Hematopoietic multipotent progenitor cell treated with erythropoietin and hydrocortisone succinate and interleukin-3 and kit ligand, for 6 days (in vitro differentiated cells): ENCODE measurements at places on chromosomes 6 and 20.

DNA sequence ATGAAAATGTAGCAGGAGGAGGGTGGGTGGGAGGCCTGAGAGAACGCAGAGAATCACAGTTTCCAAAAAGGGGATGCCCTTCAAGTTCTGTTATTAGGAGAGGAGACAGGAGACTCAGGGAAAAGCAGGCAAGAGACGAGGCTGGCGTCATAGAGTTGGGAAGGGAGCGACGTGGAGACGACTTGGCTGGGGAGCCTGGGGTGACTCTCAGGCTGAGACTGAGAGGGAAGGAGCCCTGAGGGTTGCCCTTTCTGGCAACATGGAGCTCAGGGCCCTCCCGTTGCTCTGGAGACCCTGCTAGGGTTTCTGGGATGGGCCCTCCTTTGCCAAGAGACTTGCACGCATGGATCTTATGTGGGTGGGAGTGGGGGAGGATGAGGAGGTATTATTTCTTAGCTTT lies 108.9 kb downstream of the CDH4 start:
- DNase-seq, result no peak

DNA sequence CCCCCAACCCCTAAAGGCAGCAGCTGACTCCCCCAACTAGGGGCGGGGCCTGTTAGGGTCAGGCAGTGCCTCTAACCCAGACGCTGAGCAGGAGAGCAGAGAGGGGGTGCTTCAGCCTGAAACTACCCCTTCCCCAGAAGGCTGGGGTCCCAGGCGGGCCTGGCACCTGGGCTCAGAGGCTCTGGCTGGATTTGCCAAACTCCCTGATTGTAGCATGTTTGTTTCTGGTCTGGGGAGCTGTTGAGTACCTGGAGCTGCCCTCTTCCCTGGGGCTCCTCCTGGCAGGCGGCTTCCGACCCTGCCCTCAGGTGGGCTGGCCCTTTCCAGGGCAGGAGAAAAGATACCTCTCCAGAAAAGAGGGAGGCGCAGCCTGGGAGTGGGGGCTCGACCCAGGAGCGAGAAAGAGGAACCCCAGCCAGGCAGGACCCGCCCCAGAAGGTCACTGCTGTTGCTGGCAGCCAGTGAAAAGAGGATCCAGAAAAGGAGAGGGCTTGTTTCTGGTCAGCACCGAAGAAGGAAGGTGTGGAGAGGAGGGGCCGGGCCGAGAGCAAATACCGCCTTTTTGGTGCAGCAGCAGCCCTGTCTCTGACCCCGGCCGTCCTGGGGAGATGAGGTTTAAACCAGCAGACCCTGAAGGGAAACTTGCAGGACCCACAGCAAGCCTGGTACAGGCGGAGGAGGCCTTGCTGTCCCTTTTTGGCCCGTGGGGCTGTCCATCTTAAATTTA lies 810 bp upstream of the ABHD16B start:
- DNase-seq, result no peak

- peak; percentile 46 for DNase-seq
Measured at GRCh38 chr6:2021713-2022125, 223.7 kb downstream of the GMDS start.

GRCh38 chr20:47102629-47103028 lies 208.0 kb downstream of the EYA2 start:
- DNase-seq, result no peak

DNA sequence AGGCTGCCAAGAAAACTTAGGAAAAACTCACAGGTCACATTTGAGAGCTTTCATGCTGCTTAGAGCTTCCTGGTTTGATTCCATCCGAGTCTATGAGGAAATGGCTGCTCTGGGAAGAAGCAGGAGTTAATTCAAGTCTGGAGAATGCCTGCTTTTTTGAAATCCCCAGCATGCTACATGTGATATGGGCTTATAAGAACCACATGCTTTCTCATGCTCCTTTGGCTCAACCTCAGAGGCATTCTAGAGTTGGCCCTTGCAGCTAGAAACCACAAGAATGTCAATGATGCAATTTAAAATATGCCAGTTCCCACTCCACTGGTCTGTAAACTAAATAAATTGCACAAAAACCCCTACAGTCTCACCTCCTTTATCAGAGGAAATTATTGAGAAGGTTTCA lies 142.9 kb upstream of the OLIG3 start:
- peak; percentile 41 for DNase-seq

- DNase-seq, result no peak
Measured at GRCh38 chr20:19936466-19937200, 80.5 kb upstream of the NAA20 start.

DNA sequence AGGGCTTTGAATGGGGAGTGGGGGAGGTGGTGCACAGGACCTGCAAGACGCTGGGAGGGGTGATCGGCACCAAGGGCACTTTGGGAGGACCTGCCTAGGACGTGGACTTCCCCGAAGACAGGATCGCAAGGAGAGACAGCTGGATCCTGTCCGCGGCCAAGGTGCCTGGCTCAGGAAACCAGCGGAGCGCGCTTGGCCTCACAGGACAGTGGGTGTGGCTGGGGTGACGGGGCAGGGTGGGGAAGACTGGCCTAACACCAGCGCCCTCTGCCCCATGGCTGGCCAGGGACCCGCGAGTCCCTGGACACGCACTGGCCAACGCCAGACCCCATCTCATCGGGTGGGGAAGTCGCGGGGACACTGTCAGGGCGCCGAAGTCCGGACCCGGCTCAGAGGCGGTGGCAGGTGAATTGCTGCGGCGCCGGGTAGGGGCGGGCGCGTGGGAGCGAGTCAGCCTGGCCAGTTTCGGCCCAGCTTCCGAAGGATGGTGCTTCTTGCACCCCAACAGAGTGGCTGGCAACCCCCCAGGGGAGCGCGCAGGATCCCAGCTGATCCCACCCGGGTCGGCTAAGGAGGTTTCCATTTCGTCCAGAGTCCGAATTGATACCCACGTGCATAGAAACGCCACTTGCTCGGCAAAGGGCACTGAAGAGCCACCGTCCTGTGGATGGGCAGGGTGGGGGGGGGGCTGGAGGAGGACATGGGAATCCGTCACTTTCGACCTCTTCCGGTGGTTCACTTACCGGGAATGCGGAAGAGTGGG lies 785 bp upstream of the THBD start:
- peak; percentile 30 for DNase-seq

- DNase-seq, result no peak
Measured at GRCh38 chr20:32585586-32586127, 524 bp upstream of the NOL4L start.
